Neural progenitor cell (in vitro differentiated cells): ENCODE measurements at places on chromosomes 6 and 20.

DNA sequence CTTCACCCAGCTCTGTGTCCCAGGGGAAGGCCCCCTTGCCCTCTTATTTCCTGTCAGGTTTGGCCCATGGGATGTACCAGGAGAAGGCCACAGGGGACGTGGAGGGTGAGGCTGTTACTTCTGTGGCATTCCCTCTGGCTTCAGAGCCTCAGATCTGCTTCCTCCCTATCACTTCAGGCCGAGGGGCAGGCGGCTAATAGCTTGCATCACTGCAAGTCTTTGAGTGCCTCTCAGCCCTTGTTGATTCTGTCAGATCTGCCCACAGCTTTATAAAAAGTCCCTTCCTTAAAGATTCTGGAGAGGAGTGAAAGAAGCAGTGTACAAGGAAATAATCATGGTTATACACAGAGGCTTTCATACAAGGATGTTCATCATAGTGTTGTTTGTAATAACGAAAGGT, 86.9 kb downstream of the LRFN2 start:
- no peak for DNase-seq

- DNase-seq = peak; percentile 11
Observed at GRCh38 chr6:38350942-38351341, 288.8 kb downstream of the BTBD9 start.

GRCh38 chr20:53803492-53804155, 210.0 kb upstream of the ZNF217 start:
- no peak for DNase-seq

DNA sequence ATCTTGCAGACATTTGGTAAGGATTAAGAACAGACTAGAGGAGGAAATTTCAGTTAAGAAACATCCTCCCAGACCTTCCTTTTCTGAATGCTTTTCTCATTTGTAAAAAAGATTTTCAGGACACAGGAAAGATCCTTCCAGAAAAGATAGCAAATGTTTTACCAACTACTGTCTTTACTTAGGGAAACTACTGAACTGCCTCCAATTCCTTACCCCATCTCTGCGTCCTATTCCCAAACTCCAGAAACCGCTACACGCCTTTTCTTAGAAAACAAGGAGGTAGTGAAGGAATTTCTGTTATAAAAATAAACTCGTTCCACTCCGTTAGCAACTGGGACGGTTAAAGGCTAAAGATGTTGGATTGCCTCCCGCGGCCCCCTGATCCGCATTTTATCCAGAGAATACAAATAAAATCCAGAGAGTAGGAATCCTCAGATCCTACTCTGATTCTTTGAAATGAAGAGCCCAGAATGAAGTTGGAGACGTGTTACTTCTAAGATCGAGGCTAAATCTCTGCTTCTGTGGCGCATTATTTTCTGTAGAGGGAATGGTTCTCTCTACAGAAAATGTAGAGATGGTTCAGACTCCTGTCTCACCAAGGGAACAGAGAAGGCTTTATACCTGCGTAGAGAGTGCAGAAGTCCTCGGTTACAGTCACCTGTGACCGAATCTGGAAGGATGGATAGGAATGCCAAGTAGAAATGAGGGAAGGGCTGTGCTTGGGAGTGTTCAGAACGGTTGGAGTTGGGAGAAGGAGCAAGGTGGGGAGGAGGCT, 133.0 kb downstream of the GPX5 start:
- peak; percentile 31 for DNase-seq

DNA sequence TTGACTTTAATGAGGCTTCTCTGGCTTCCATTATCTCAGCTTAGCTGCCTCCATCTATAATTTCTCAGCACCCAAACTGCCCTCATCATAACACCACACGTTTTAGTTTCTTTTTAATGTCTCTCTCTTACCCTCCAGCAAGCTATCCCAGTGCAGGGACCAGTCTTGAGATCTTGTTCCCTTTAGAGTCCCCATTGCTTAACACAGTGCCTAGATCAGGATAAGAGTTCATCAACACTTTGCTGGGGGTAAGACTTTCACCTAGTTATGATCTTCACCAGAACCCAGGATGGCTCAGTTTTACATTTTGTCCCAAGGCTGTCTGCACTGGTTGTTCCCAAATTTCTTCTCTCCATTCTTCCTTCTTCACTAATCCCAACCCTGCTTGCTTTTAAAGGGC, 126.1 kb downstream of the OR2B2 start:
- no peak for DNase-seq

DNA sequence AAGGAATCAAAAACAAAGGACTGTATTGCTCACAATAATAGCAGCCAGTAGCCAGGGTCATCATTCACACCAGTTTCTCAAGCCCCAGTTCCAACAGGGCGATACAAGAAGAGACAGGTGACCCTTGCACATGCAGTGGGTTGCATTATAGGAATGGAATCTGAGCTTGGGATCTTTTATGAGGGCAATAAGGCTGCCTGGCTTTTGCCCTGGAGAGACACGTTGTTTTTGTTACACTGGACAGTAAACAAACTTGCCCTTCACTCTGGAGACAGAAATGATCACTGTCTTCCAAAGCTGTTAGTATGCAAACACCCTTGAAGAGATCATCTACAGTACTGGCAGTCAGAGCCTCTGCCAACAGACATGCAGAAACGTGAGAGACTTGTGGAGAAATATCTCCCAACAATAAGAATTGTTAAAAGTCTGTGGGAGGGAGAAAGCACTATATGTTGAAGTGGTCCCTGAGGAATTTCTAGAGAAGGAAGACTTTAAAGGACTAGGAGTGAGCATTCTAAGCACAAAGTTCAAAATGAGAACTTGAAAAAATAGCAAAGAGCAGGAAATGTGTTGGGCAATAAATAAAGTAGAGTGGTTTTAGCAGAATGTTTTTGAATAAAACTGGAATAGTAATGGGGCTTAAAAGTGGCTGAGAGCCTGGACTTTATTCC, 6.2 kb upstream of the COL12A1 start:
- DNase-seq = no peak

- no peak for DNase-seq
Observed at GRCh38 chr6:113511100-113511499, 346.0 kb upstream of the MARCKS start.

- DNase-seq = no peak
Observed at GRCh38 chr6:159490298-159490937, 202.6 kb downstream of the SOD2 start.

DNA sequence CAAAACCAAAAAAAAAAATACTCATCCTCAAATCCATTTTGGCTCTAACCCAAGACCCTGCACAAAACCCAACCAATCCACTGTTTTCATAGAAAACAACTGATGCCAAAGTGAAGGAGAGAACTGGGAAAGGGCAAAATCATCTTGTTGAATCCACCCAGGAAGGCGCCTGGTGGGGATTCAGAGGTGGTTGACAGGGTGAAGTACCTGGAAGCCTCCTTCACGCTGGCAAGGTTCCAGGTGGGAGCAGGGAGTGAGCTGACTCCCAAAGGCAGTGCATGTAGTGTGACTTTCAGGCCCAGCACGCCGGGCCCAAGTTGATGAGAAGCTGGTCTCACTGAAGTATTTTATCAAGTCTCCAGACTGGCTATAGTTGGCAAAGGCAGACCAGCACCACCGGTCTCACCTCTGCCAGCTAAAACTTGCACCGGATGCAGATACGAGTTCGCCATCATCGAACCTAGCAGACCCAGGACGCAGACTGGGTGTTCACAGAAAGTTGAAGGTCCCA, 16.5 kb downstream of the PPP1R10 start:
- DNase-seq = no peak

DNA sequence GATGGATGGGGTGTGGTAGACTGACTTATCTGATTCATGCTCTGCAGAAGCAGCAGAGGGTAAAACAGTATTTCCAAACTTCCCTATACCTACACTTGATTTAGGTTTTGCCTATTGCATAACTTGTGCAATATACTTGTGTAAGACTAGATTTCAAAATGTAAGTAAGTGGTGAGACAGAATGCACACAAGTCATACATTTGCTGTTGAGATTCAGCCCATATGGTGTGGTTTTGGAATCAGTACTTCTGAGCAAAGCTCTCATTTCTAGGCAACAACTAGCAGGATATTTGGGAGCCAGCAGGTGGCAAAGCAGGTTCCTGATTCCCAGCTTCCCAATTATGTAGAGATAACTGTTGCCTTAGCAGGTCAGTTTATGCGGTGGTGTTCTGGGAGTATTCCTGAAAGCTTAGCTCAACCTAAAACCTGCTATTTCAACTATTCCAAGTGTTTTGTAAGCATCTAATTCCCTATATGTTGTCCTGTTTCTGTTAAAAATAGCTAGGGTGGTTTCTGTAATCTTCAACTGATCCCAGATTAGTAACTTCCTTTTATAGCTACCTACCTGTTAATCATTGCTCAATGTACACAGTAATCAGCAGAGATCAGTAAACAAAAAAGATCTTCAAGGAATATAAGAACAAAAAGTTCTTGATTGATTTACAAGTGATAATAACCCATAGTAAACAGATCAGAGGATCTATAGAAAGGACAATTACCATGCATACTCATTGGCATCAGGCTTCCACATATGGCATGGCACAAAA, 8.5 kb upstream of the FABP7 start:
- peak; percentile 34 for DNase-seq

- peak; percentile 90 for DNase-seq
Observed at GRCh38 chr20:63434599-63435378, 37.7 kb downstream of the KCNQ2 start.
